ENCODE measurements at places on chromosomes 4 and X.

- DNase-seq, result no peak
Measured at GRCh38 chr4:79979785-79980437, 93.1 kb downstream of the ANTXR2 start.

DNA sequence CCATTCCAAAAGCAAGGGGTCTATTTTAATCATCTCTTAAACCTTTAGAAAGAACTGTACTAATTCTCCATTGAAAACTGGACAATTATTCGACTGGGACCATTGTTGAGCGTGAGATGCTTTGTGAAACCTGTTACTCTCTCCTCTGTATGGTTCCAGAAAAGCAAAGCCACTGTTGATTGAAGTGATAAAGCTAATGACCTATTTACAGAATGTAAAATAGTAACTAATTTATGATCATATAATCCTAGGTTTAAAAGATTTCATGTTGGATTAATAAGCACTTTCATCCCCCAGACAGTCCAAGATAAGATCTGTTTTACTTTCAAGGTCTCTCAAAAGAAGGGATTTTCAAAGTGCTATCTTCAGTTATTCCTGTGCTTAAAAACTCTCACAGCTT, 614.5 kb downstream of the TMA16 start:
- DNase-seq, result no peak

DNA sequence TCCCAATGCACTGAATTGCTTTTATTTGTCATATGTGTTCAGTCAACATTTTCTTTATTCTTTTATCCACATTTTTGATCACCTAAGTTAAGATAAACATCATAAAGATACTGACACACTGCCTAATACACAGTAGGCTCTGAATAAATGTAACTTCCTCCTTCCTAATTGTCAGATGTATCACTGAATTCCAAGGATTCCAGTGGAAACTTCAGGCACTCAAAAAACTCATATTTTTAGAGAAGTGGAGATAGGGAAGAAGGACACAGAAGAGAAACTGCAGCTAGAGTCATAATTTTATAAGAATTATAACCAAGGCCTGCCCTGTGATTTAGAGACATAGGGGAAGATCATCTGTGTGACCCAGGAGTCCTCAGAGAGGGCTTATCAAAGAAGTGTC, 753.3 kb downstream of the ADGRL3 start:
- no peak for DNase-seq

DNA sequence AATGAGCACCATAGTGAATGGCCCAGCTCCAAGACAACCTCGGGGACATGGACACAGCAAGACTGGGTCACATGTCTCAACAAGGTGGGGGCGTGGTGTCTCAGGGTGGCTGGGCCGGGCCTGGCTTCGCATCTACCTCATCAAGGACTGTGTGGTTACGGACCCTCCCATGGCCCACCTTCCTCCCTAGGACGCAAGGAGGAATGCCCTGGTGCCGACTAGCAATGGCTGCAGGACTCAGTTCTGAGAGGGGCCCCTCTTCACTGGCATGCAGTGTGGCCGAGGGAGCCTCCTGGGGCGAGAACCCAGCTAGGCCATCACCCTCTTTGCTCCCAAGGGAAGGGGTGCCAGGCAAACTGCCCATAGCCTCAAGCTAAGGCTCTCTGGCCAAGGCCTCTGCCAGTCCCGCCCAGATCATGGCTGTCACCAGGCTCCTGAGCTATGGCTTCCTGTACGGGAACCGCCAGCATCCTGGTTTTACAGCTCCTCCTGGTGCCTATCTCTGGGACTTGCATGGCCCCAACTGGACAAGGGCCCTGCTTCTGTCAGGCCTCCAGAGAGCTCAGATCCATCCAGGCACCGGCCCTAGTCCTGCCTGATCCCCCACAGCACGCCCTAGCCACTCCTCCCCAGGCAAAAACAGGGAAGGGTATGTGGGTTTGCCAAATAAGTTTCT, 218.0 kb upstream of the AGTR2 start:
- no peak for DNase-seq

Data from stimulated activated CD8-positive, alpha-beta memory T cell treated with anti-CD3 and anti-CD28 coated beads, Interleukin-7, amount 100 ng/mL, for 1 hour (primary cell).